ENCODE measurements at places on chromosomes 2 and 18.

- no peak for DNase-seq
Measured at GRCh38 chr18:48325115-48325665, 84.0 kb downstream of the ZBTB7C start.

GRCh38 chr2:233409286-233409991, 55.1 kb downstream of the DGKD start:
- no peak for DNase-seq

- peak; percentile 75 for DNase-seq
Measured at GRCh38 chr2:67871686-67872412, 191.0 kb downstream of the C1D start.

DNA sequence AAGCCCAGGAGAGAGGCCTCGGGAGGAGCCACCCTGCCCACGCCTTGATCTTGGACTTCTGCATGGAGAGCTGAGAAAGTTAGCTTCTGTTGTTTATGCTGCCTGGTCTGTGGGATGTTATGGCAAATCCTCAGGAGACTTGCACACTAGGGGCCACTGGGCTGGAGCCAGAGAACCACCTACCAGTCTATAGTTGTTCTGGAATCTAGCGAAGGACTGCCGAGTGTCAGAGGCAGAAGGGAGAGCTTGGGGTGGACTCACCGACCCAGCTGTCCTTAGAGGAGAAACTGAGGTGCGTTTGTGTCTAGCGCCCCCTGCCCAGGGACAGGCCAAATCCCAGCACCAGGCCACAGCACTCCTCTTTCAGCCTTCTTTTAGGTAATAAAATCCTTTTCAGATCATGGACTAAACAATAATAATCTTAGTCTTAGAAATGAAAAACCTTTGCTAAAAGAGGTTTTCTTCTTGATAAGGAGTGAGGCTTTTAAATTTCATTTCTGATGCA, 398.7 kb upstream of the SALL3 start:
- no peak for DNase-seq

- DNase-seq: no peak
Measured at GRCh38 chr18:2976218-2977132, 36.5 kb downstream of the LPIN2 start.

DNA sequence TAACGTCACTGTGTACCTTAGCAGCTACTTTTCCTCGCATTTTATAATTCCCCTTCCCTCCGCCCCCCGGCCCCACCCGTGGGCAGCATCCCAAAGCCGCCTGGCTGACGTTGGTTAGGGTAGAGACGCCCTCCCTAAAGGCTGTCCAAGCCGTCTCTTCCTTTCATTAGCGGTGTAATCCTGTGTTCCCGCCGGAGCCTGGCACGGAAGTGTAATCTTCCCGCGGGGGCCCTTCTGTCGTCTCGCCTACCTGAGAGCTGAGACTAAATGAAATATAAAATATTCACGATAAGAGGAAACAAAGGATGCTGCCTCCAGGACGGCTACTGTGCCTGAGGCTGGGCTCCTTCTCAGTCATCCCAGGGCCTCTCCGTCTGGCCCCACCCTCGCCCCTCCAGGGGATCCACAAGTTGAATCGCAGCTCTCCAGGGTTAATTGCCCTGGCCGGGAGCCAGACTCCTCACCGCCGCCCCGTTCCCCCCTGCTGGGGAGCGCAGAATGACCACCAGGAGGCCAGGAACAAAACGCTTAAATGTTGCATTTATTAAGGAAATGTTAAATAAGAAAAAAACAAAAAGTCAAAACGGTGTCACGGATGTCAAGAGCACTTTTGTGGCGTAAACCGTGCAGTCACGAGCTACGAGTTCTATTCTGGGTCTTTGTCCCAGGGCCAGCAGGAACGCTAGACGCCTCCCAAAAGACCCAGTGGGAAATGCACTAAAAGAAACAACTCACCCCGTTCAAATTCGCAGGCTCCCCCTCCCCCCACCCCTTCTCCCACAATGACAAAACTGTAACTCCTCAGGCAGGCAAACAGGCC, 1.5 kb downstream of the RPRM start:
- no peak for DNase-seq

DNA sequence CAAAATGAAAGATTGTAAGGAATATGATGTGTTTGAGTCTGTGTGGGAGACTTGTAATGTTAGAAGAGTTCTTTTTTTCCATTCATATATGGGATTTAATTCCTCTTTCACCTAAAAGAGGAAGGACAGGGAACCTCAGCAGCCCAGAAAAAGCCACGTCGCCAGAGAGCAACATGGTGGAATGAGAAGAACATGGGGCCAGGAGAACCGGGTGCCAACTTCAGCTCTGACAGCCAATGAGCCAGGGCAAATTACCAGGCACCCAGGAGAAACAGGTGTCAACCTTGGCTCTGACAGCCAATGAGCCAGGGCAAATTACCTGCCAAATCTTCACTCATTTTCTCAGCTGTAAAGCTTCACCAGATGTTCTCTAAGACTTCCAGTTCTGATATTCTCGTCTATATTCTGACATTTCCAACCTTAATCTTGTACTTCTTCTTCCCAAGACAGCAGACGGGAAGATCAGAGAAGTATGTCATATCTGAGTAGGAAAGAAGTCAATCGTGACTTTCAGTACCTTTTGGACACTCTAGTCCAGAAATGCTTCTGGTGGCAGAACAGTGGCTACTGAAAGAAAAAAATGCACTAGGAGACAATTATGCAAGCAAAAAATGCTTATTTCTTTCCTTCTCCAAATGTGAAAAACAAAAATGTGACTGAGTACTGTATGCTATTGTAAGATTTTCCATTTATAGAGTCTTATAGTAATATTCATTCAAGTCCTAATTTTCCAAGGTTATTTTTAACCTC, 79.2 kb upstream of the COL5A2 start:
- no peak for DNase-seq
